T-helper 17 cell (primary cell): ENCODE measurements at places on chromosomes 5 and 9.
A peak's percentile ranks its signal among the peaks of the same experiment; 100 is the strongest.

DNA sequence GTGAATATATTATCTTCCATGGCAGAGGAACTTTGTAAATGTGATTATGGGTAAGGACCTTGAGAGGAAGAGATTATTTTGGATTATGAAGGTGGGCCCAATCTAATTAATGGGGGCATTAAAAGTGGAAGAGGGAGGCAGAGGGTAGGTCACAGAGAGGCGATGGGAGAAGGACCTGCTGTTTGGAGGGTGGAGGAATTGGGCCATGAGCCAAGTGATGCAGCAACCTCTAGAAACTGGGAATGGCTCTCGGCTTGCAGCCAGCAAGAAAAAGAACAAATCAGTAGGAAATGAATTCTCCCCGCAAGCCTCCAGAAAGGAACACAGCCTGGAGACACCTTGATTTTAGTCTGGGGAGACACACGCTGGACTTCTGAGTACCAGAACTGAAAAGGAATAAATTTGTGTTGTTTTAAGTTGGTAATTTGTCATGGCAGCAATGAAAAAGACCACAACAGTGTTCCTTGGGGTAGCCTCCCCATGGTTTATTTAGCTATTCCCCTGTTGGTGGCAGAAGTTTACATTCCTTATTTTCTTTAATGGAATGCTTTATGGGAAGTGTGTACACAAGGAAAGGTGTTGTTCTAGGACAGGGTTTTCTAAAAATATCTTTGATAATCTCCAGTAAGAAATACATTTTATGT lies 103.6 kb downstream of the HSPA4 start:
- no peak for DNase-seq

DNA sequence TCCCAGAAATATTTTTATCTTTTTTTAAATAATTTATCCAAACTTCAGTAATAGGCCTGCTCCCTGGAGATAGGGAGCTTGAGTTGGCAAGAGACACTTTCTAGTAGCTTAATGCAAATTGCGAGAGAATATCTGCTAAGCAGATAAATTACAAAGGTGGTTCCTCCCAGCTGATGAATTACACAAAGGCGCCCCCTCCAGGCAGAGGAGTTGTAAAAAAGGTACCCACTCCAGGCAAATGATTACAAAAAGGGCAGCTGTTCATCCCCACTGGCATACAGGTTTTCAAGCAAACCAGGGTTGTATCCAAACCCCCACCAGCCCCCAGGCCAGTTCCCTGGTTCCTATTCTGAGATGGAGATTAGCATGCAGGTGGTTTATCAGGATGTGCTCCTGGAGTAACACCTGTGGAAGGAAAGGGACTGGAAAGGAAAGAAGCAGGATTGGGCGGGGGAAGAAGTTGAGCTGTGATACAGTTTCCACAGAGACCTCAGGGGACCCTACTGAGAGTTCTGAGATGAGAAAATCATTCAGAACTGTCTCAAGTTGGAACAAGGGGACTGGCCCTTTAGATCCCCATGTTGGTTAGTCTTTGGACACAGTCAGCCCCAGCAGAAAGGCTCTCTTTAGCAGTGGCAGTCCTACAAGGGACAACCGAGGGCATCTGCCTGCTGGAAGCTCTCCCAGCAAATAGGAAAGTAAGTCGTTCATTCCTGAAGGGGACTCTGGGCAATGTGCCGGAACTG lies 25.5 kb downstream of the ESM1 start:
- no peak for DNase-seq

GRCh38 chr9:91141407-91141965 lies 220.2 kb downstream of the AUH start:
- no peak for DNase-seq

- DNase-seq: no peak
Observed at GRCh38 chr5:142777850-142778249, 7.7 kb downstream of the ARHGAP26 start.

DNA sequence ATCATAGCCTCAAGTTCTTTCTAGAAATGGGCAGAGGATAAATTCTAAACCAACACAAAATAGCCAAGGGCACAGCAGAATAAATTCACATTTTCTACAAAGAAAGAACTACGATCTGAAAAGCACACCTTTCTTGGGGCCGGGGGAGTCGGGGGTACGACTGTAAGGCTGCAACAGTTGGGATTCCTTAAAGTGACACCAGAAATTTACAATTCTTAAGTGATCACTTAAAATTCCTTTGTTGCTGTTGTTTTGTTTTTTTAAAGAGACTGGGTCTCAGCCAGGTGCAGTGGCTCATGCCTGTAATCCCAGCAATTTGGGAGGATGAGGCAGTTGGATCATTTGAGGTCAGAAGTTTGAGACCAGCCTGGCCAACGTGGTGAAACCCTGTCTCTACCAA lies 95.8 kb downstream of the CDK5RAP2 start:
- DNase-seq: no peak

DNA sequence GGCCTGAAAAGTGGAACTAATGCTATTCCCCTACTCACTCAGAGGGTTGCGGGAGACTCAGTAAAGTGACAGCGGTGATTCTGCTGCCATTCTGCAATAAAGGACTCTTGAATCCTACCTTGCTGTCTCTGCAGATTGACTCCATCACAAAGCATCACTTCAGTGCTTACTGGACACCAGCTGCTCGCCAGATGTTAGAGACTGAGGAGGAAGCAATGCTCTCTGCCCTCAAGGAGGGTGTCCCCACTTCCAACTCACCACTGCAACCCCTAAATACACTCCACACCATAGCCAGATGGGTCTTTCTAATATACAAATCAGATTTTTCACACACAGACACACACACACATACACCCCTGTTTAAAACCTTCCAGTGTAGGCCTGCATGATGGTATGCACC lies 21.4 kb downstream of the TTLL11 start:
- no peak for DNase-seq

- DNase-seq: no peak
Observed at GRCh38 chr5:121691478-121691877, 160.2 kb upstream of the FTMT start.

DNA sequence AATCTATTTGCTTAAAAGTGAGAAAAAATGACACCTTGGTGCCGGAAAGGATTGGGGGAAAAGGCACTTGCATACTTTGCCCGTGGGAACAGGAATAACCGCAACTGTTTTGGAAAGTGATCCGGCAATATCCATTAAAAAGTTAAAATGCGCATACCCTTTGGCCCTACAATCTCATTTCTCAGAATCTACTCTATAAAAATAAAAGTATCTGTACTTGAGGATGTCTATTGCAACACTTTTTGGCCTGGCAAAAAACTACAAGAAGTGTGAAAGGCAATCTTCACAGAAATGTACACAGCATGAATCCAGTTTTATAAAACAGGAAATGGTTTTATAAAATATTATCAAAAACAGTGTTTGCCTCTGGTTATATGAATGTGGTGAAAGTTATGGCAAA lies 58.3 kb upstream of the NFIL3 start:
- DNase-seq: no peak

- DNase-seq: no peak
Observed at GRCh38 chr5:169024421-169024820, 276.5 kb downstream of the SLIT3 start.

- DNase-seq: no peak
Observed at GRCh38 chr9:117706421-117707116, 2.4 kb downstream of the TLR4 start.

- no peak for DNase-seq
Observed at GRCh38 chr9:26439061-26439624, 453.5 kb downstream of the CAAP1 start.

GRCh38 chr5:3359642-3360041 lies 236.0 kb upstream of the IRX1 start:
- DNase-seq: no peak

DNA sequence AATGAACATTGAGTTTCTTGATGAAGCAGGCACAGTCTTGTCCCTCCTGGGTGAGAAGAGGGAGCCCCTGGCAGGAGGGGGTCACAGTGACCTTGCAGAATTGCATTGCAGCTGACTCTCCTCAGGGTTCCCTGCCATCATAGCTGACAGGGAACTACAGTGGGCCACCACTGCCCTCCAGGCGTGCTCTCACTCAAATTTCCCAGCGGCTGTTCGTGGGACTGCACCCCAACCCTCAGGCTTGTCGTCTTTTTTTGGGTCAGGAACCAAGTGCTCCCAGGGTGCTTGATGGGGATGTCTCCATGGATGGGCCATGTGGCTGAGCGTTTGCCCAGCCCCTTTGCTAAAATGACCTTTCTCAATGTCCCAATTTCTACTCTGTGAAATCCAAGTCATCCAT lies 215.8 kb downstream of the MELK start:
- no peak for DNase-seq

DNA sequence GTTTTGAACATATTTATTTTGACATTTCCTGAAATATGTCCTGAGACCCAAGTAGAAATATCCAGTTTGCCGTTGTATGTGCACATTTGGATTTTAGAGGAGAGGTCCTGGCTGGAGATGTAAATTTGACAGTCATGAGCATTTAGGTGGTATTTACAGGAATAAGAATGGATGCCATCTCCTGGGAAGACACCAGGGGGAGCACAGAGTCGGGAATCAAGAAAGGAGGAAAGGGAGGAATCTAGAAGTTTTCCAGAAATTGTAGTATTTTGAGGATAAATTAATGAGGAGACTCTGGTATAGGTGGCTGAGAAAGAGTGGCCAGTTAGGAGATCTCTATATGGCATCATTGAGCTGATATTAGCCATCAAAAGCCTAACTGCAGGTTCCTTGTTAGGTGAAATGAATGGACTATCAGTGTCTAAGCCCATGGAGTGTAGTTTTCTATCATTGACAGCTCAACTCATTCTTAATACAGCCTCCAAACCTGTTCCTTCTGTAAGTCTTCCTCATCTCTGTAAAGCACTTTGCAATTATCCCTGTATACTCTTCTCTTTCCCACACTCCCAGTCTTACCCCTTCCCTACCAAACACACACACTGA lies 7.2 kb downstream of the GAPT start:
- DNase-seq: no peak

GRCh38 chr9:36100532-36100931 lies 36.0 kb upstream of the GLIPR2 start:
- no peak for DNase-seq

DNA sequence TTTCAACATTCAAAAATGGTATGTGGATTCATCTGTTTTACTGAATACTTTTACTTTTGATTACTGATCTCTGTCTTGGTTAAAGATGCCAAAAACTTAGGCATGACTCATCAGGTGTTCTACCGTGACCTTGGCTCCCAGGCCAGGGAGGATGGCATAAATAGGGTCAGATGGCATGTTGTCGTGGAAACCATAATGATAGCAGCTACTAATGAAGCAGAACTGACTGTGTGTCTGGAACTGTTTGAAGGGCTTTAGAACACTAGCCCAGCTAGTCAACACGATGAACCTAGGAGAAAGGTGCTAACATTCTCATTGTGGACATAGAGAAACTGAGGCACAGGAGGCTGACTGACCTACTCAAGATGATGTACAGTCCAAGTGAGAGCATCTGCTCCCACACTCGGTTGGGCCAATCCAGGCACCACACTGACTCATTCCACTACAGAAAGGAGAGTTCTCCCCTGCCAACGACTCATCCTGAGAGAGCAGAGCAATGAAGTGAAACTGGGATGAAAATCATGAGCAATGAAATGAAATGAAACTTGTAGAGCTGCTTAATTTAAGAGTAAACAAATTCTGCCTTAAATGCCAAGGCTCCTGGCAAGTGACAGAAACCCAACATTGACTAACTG lies 116.0 kb downstream of the TENT4A start:
- peak; percentile 12 for DNase-seq

DNA sequence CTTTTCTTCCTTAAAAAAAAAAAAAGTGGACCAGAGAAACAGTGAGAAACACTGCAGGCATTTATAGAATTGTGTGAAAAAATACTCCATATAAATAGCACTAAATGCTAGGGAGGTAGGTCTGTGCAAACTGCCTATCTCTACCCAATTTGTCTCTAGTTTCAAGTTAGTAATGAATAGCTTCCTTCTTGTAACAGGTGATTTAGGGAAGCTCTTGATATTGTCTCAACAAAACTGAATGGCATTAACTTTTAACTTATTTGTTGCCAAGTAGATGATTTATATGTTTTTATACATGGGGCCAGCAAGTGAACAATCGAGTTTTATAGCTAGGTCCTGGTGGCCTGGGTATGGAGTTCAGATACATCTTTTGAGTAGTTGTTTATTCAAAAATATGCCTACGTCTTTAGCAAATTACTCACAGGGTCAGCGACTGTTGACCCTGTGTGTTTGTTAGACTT lies 283.6 kb downstream of the NR3C1 start:
- DNase-seq: no peak

- no peak for DNase-seq
Observed at GRCh38 chr5:124461941-124462340, 284.5 kb downstream of the ZNF608 start.

DNA sequence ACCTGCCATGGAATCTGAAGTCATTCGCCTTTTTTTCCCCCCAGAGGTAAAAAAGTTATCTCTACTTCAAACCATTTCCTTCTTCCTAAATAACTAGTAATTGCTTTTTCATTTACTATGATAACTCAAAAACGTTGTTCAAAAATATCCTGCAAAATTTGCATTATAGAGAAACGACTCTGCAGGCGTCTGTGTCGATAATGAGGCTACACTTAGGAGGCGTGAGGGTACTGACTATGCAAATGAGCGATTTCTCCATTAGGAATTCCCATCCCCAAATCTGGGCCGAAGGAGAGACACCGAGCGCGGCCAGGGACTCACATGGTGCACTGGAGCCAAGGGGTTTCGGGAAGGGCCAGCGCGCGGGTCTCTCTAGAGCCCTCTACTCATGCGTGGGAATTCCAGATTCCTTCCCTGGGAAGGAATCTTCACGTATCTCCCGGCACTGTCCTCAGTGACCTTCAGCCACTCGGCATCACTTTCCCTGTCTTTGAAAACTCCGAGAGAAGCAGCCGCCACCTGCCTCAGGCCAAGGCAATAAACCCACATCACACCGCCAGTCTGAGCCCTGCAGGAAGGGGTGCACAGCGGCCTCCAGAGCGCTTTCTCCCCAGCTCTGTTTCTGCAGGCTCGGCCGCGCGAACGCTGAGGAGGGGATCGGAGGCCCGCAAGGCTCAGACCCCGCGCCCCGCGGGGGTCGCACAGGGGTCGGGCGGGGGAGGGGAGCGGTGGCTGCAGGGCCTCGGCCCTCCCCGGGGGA lies 718 bp upstream of the DENND4C start:
- no peak for DNase-seq

- DNase-seq: no peak
Observed at GRCh38 chr9:30622561-30622960, 1761.9 kb upstream of the ACO1 start.

GRCh38 chr5:173165177-173166016 lies 21.1 kb downstream of the BNIP1 start:
- no peak for DNase-seq

DNA sequence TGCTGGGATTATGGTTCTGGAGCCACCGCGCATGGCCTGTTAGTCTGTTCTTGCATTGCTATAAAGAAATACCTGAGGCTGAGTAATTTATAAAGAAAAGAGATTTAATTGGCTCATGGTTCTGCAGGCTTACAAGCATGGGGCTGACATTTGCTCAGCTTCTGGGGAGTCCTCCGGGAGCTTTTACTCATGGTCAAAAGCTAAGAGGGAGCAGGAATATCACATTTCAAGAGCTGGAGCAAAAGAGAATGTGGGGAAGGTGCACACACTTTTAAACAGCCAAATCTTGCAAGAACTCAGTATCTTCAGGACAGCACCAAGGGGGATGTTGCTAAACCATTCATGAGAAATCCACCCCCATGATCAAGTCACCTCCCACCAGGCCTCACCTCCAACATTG lies 12.1 kb downstream of the JAK2 start:
- DNase-seq: no peak
